IMR-90 (cell line): ENCODE measurements at places on chromosomes 11 and 22.

DNA sequence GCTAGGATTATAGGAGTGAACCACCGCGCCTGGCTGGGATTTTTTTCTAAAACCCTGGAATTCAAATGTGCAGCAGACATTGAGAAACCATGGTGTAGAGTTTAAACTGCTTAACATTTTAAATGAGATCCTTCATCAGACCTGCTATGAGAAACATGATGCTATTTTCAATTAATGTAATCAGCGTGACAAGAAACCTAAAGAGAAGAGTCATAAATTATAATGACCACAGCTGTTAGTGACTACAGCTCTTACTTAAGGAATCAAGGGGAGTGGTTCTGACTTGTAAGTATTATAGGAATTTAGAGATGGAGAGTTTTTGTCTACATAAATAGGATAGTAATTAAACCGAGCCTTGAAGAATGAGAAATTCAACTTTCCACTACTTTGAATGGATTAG, 170.6 kb downstream of the BARX2 start:
- DNase-seq, result no peak

DNA sequence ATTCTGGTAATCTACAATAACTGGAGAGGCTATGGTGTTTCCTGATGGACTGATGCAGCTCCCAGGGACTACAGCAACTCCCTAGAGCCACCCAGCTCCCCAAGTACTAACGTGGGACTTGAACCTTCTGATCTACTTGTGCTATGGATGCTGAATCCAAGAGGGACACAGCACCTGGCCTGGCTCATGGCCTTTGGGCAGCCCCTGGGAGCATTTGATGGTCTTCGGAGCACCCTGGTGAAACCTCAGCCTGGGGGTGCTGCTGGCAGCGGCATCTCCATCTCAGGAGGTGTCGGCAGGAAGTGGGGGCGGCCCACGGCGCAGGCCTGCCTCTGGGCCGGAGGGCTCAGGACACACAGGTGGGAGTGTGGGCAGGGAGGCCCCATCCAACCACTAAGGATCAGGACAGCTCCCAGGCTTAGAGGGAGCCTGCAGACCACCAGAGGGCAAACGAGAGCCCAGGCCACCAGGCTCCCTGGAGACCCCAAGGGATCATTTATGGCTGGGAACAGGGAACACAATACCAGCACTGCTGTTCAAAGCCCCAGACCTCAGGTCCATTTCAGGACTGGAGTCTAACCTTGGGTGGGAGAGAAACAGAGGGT, 8.7 kb downstream of the EHD1 start:
- DNase-seq, result no peak

DNA sequence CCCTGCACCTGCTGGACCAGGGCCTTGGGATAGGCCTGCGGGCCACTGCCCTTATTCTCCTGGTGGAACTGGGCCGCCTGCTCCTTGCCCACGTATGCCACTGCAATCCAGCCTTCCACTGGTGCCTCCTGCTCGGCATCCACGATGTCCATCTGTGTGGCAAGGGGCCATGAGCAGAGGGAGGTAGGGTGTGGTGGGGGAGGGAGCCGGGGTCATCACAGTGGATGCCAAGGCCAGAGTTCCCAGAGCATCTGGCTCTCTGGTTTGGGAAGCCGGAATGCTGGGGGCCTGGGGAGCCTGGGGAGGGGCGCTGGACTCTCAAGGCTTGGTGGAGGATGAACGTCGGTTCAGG, 627 bp downstream of the RNF215 start:
- no peak for DNase-seq

GRCh38 chr22:18147791-18148190, 2.2 kb upstream of the USP18 start:
- no peak for DNase-seq

GRCh38 chr22:30245985-30246813, at the start of gene LIF:
LIF (minus strand) TSS chr22:30246759; CDS start chr22:30246695, 64 bp downstream.
- peak; percentile 86 for DNase-seq

- DNase-seq, result peak; percentile 24
Measured at GRCh38 chr11:83092488-83093384, 21.0 kb upstream of the RAB30 start.

DNA sequence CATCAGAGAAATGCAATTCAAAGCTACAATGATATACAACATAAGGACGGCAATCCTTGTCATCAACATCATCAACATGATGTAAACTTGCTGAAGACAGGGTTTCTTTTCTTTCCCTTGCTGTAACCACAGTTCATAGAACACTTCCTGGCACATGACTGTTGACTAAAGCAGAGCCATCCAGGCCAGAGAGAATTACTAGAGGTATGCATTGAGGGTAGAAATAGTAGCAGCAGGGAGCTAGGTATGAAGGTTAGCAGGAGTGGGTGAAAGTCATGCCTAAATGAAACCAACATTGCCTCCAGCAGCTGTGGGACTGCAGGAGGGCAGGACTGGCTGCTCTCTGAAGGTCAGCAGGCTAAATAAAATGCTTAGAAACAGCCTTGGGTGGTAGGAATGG, 103.7 kb downstream of the LRRC32 start:
- no peak for DNase-seq

DNA sequence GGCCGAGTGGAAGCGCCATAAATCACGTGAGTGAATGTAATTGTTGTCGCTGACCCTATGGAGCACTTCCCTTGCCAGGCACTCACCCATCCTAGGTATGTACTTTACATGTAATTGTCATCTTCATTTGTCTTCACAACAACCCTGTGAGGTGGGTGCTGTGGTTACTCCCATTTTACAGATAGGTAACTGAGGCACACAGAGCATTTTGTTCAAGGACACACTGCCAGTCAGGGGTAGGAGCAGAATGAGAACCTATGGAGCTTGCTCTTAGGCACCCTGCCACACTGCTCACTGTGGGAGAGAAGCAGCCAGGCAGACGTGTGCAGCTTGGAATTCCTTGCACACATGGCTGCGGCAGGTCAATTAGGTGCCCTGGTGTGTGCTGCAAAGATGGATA, 785 bp upstream of the EFCAB6 start:
- no peak for DNase-seq

- DNase-seq, result no peak
Measured at GRCh38 chr11:121887569-121887968, 228.4 kb downstream of the BLID start.

- no peak for DNase-seq
Measured at GRCh38 chr22:19579880-19580279, 55.7 kb upstream of the CLDN5 start.

GRCh38 chr11:64007629-64008282, 21.5 kb downstream of the OTUB1 start:
- DNase-seq, result no peak

DNA sequence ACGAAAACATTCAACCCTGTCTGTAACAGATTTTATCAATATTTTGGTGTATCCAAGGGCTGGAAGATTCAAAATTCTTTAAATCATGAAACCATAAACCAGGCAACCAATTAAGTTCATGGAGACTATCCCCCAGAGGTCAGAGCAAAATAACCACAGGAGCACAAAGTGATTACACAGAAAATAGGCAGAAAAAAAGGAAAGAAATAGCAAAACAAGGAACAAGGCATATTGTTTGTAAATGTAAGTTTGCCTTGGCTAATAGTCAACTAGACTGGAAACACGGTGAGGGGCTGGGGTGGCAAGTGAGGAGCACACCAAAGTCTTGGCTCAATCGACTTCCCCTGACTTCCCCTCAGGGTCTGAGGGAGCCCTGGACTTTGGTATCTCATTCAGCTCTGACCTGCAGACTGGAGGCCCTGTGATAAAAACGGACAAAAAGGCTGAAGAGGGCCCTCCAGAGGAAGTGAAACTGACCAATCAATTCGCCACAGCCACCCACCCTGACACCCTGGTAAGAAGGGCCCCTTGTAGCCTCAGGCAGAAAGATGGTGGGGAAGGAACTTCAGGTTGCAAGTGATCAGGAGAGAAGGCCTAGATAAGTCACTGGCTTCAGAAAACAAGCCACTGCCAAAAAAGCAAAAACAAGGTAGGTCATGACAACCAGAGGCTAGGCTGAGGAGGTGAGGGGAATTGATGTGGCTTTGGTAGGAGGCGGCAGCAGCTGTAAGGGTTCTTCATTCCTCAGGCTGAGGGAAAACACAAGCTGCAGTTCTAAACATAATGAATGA, 1.8 kb downstream of the SIK3 start:
- no peak for DNase-seq

DNA sequence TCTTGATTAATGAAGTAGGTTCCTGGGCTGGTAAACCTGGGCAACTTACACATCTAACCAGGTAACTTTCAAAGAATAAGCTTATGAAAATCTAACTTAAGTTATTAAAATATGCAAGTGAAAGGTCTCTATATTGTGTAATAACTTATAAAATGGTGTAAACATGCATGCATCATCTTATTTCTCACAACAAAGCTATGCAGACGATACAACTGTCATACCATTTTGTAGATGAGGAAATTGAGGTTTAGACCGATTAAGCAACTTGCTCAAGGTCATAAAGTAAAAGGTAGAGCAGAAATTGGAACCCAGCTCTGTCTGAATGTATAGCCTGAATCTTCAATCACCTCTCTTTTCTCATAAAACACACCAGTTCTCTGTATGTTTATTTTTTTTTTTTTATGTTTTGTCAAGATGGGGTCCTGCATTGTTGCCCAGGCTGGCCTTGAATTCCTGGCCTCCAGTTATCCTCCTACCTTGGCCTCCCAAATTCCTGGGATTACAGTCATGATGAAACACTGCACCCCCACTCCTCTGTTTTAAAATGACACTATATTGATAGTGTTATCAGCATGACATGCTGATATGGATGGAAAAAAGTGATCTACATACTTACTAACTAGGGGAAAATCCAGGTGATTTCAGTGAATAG, 109.6 kb downstream of the SGSM3 start:
- DNase-seq, result peak; percentile 40

DNA sequence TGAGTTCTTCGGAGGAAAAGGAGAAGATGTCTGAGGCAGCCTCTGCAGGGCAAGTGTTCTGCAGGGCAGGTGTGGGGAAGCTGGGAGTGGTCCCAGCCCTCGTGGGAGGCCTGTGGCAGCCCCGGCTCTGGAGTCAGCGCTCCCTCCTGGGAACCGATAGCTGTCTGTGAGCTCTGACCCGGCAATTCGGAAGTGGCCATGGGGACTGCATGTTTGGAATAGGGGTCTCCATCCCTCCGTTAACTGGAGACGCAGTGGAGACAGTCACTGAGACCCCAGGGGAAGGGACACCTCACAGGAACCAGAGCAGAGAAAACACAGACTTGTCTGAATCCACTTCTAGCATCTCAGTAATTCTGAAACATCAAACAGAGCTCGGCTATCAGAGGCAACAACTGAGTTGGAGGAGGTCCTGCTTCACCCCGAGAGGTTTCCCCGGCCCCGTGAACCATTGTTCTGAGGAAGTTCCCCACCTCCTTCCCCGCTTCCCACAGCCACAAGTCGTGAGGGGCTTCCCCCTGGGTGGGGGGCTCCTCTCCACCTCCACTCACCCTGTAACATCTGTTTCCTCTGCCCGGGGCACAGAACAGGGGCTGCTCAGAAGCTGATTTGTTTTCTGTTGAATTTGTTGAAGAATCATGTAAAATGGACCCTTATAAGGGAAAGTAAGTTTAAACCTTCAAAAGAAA, 99.6 kb downstream of the BRD1 start:
- DNase-seq, result no peak

DNA sequence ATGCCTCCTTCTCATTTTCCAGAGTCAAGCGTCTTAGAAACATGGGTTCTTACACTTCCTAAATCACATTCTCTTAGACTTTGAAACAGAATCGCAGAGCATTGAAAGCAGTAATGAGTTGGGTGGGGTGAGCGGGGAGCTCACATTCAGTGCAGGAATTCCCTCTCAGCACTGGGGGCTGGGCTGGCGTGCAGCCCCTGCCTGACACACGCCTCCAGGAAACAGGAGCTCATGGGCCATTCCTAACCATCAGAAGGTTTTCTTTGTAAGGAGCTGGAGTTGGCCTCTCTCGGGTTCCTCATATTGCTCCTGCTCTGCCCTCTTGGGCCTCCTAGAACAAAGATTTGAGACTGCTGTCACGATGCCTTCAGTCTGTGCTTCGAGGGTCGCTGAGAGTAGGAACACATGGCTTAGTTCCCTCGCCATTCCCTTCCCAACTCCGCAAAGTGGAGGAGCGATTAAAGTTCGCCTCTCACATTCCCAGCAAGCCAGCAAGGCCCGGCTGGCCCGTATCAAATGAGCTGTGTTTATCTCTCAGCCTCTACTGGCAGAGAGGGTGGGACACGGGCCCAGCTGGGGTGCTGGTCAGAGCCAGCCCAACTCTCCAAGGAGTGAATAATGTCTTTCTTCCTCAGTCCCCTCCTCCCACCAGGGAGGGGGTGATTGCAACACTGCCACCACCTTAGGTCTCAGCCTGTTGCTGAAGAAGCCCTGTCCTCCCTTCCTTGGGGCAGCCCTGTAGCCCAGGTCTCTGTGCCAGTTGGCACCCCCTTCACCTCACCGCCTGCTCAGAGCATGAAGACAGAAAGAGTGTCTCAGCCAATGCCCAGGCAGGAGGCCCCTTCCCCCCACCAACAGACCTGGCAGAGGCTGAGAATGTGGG, 10.4 kb downstream of the CHRDL2 start:
- peak; percentile 89 for DNase-seq

DNA sequence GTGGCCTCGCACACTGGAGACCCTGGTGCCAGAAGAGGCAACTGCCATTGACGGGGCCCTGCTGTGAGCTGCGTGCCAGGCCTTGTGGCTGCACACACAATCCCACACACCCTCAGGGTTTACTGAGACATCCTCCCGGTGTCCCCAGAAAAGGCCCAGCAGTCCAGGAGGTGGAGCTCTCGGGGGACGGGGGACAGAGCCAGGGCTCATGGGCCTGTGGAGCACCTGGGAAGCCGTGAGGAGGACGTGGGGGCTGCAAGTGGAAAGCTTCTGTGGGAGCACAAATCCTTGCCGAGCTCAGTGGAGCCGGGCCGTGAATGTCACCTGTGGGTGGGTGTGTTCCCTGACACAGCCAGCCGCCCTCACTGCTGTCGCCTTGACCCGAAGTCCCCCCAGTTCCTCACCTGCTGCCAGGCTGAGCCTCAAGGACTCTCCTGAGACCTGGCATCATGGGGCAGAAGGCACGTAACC, 609.7 kb downstream of the TBC1D22A start:
- DNase-seq, result no peak

DNA sequence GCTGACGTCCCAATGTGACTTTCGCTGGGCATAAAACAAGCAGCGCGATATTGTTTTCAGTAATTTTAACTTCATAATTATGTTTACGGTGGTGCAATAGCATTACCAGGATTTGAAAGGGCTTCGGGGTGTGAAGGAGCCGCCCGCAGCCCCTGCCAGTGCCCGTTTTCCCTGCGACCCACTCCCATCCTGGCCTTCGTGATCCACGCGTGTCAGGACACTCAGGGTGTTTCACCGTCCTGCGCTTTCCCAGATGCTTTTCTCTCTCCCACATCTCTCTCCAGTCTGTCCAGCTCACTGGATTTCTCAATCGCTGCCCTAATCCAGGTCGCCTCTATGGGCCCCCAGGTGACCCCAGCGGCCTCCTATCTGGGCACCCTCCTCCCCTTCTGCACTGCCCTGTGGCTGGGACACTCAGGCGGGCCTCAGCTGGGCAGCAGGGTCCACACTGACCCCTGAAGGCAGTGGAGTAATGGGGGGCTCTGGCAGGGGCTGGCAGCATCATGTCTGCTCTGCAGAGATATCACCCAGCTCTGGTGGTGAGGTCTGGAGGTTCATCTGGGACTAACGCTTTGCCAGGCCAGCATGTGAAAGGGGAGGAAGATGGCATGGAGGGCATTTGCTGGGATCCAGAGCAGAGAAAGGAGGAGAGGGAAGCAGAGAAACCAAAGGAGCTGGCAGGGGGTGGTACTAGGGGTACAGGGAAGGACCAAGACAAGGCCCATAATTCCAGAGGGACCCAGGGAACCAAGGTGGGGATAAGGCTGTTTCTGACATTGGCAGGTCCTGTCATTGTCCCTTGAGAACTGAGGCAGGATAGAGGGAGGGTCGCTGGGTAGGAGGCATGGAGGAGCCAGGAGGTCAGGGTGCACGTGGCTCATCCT, 622.8 kb downstream of the BRD1 start:
- no peak for DNase-seq
